Fibroblast of lung (primary cell): ENCODE measurements at places on chromosomes 12 and 14.

DNA sequence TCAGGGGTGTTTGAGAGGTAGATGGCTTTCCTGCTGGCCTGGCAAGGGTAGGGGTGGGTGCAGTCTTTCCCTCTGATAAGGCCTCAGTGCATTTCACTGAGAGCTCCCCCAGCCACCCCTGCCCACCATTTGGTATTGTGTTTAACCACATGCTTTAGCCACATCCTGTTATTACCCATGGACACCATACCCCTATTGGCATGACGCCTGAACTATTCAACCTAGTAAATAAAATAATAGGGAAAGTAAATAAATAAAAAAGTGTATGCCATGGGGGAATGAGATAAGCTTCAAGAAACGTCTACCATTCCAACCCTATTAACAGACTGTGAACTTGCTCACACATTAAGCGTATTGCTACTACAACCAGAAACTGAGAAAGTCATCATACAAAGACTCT is 7.6 kb upstream of the LGR5 start:
- DNase-seq, result no peak

DNA sequence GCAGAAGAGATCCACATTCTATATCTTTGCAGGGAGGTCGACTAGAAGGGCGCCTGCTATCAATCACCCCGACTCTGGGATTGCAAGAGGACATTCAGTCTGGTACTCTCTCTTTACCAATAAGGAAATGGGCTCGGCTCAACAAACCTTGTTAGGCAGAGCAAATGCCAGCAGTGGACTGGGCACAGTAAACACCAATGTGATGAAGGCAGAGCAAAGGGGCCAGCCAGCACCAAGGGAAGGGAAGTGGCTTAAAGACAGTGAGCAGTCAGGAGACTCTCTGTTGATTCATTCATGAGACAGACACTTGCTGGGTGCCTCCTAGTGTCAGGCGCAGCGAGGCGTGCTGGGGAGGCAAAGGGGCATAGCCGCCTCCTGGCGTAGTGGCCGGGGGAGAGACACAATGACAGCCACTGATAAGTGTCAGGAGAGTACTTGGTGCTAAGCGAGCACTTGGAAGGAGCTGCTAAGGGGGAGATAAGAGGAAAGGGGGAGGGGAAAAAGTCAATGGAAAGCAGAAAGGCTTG is 34.1 kb downstream of the TMCC3 start:
- DNase-seq, result no peak

DNA sequence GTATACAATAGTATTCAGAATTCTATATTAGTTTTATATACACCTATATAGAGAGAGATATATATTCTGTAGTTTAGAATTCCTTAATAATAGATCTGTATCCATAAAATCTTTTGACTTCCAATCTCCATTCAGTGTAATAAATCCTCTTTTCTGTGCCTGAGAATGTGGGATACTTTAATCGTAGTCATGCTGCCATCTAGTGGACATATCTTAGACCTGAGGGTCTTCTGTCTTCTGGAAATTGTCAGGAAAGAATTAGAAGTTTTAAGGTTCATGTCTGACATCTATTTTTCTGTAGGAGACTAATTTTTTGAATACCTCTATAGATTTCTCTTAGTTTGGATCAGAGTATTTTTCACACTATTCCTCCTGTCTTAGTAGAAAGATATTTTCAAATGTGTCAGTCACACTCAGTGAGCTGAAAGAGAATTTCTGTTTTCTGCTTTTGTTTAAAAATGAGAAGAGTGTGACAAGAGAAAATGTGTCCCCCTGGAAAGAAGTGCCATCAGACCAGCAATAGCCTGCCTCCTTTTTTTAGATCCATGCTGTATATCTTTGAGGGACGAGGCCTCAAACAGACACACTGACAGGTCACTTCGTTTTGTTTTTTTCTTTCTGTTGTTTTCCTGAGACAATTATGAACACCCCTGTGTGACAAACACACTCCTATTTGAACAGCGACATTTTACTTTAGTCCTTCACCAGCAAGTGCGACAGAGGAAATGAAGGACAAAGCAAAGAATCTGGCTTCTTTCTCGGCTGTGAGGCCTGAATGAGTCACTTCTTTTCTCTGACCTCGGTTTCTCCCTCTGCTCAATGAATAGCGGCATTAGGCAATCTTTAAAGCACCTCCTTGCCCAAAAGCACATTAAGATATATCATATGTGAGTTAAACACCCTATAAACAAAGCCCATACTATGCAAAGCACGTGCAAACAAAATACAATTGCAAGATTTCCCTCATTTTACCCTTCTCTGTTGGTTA is 96.3 kb downstream of the GALC start:
- peak; percentile 65 for DNase-seq

DNA sequence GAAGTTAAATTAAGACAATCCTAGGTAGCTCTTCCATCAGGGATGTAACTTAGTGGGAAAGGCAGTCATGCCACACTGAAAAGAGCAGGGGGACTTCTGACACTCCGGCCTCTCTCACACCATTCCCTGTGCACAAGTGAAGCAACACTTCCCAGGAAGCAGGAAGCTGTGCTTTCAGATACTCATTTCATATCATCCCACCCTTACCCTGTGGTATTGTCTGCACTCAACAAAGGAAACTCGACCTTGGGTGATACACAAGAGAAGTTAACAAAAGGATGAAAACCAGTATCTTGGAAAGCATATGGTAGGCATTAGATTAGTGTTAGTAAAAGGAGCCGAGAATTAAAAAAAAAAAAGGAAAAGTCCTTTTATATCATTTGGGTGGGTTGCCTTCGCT is 61.3 kb upstream of the MDM1 start:
- DNase-seq, result no peak

GRCh38 chr12:91704446-91704845 is 441.2 kb downstream of the BTG1 start:
- DNase-seq, result peak; percentile 68

- no peak for DNase-seq
Measured at GRCh38 chr14:90560991-90561390, 164.2 kb downstream of the CALM1 start.

- DNase-seq, result no peak
Measured at GRCh38 chr14:35534208-35534872, 376 bp downstream of the INSM2 start.

DNA sequence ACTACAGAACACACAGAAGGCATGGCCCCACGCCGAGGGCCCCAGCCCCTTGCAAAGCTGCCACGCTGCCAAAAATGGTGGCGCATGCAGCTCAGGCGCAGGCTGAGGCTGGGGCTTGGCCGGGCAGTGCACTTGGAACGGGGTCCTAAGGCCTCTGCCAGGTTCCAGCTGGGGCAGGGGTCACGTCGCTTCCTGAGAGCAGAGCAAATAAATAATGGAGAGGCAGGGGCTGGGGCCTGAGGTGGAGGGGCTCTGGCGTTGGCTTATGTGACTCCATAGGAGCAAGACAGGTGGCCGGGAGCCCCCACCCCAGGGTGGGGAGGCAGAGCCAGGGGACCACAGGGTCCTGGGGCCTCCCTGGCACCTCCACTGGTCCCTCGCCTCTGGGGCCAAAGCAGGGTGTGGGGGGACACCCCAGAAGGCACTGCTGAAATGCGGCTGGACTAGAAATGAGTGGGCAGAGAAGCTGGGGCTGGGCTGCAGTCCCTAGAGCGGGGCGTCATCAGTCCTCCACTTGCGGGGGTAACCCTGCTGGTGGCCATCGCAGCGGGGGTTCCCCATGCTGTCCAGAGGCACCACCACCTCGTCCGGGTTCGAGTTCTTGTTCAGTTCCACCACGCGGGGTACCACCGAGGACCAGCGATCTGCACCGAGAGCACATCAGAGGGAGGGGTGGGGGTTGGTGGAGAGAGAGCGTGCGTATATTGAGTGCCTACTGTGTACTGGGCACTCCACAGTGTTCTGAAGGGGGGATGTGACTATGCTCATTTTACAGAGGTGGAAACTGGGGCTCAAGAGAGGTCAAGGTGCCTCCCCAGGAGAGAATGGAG is 49.8 kb downstream of the TRPV4 start:
- DNase-seq, result no peak

GRCh38 chr14:34179727-34180126 is 228.9 kb upstream of the EGLN3 start:
- DNase-seq, result no peak

GRCh38 chr12:91959220-91959619 is 186.4 kb downstream of the BTG1 start:
- no peak for DNase-seq

DNA sequence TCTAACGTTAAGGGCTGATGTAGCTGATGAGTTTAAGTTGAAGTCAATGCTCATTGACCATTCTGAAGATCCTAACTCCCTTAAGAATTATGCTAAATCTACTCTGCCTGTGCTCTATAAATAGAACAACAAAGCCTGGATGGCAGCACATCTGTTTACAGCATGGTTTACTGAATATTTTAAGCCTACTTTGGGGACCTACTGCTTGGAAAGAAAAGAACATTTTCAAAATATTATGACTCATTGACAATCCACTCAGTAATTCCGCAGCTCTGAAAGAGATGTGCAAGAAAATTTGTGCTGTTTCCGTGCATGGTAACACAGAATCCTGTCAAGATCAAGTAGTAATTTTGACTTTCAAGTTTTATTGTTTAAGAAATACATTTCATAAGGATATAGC is 35.0 kb upstream of the NAV3 start:
- DNase-seq, result peak; percentile 45

DNA sequence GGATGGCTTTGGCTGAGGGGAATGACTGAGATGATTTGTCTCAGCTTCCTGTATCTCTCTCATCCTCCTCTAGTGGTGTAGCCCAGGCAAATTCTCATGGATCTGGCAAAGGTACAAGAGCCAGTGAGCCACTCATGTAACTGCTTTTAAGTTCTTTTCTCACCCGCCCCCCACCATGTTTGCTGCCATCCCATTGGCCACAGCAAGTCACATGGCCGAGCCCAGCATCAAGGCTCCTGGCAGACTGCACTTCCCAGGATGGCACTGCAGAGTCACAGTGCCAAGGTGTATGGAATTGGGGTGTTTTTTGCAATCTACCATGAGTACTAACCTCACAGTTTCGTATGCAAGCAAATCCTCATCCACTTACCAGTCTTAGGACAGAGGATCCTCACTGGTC is 50.9 kb downstream of the CHST11 start:
- no peak for DNase-seq

- peak; percentile 4 for DNase-seq
Measured at GRCh38 chr12:41604830-41605229, 416.7 kb downstream of the PDZRN4 start.

DNA sequence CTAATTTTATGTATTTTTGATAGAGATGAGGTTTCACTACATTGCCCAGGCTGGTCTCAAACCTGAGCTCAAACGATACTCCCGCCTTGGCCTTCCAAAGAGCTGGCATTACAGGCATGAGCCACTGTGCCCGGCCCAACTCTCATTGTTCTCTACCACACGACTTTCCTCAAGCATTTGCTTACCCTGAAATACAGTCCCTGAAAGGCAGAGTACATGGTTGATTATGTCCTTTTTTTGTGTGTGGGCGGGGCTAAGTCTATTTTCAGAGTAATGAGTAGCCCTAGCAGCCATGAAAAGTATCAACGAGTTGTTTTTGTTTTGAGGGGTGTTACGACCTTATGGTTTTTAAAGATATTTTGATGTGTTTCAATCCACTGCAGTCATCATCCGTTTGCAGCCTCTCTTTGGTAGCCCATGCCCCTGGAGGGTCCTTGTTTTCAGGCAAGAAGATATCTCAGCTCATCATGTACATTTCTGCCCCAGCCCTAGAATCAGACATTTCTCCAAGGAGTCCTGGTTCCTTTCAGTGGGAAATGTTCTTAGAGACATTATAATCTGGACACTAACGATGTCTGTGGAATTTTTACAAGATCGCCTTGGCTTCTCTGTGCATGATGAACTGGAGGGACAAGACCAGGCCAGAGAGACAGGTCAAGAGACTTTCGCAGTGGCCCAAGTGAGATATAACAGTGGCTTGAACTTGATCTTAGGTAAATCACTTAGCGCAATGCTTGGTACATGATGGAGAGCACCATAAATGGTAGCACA is 8.7 kb downstream of the ACACB start:
- DNase-seq, result no peak

DNA sequence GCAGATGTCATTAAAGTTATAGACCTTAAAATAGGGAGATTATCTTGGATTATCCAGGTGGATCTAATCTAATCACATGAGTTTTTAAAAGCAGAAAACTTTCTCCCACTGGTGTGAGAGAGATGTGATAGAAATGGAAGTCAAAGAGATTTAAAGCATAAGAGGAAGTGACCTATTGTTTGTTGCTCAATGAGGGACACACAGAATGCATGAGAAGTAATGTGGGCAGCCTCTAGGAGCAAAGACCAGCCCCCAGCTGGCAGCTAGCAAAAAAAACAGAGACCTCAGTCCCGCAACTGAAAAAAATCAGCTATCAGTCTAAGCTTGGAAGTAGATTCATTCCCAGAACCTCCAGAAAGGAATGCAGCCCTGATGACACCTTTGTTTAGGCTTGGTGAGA is 24.6 kb upstream of the ANP32D start:
- no peak for DNase-seq

GRCh38 chr12:68585966-68586365 is 24.7 kb upstream of the RAP1B start:
- DNase-seq, result no peak

DNA sequence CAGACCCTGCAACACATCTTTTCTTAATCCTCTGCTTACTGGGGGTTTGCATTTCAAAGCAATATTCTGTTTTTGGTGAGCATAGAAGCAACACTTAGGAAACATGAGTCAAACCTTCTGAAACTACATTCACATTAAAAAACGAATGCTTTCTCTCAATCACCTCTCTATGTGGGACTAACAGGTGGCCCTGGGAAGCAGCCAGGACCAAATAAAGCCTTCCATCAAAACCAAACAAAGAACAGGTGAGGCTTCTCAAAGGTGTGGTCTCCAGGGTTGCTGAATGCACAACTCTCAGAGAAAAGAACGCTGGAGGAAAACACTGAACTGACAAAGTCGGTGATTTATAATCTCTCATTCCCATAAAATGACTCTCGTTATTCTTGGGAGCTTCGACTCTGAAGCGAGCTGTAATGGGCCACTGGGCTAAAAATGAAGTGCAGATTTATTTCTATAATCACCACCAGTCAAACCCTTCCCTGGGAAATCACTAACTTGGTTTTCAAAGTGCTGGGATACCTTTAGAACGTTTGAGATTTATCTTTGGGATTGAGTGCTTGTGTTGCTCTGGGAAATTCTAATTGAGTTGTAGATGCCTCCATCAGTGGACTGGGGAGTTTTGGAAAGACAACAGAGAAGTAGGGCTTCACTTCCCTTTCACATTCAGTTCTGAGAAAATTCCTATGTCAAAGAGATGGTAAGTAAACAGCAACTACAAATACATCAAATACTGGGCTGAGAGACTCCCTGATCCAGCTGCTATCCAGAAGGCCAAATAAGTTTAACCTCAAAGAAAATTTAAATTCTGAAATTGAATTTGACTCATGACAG is 262.0 kb upstream of the TMPO start:
- no peak for DNase-seq

GRCh38 chr14:85535991-85536832 is 6.3 kb downstream of the FLRT2 start:
- peak; percentile 76 for DNase-seq

DNA sequence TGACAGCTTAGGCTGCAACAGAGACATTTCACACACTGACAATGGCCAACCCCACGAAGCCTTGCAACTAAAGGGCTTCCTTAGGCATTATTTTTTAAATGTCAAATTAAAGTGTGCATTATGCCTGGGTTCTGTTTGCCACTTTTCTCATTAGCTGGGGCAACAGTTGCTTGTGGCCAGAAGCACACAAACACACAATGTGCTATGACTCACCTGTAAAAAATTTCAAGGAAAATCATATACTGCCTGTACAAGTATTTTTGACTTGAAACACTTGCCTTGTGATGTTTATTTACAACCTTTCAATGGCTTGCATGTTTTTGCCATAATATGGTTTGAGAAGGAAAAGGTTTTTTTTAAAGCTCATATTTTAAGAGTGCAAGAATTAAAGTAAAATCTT is 1.9 kb downstream of the NTN4 start:
- DNase-seq, result peak; percentile 63
